Activated CD4-positive, alpha-beta T cell treated with anti-CD3 and anti-CD28 coated beads, Interleukin-10, Interleukin-2, amounts not matched to agents 100 ng/mL and 50 ng/mL, durations not matched to agents 16 hours and 8 hours (primary cell): ENCODE measurements at places on chromosomes 7 and 10.
A peak's percentile ranks its signal among the peaks of the same experiment; 100 is the strongest.

DNA sequence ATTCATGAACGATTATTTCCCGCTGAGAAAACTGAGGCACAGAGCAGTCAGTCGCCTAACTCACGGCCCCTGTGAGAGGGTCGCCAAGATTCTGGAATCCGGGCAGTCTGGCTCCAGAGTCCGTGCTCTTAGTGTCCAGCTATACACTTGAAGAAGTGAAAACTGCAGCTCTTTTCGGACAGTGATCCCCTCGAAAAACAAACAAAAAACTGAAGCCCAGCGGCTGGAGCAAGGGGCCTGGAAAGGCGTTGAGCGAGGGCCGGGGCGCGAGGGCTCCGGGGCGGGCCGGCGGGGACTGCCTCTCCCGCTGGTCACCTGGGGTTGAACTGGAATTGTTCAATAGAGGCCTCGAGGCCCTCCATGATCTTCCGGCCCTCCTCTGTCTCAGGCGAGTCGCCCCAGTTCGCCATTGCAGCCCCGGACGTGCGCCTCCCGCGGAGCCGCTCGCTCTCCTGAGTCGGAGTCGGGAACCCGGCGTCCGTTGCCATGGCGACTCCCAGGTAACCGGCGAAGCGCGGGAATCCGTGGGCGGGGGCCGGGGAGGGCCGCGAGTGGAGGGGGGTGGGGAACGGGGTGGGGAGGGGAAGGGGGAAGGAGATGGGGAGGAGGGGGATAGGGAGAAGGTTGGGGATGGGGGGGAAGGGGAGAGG is 881 bp downstream of the C10orf67 start:
- DNase-seq, result peak; percentile 69

DNA sequence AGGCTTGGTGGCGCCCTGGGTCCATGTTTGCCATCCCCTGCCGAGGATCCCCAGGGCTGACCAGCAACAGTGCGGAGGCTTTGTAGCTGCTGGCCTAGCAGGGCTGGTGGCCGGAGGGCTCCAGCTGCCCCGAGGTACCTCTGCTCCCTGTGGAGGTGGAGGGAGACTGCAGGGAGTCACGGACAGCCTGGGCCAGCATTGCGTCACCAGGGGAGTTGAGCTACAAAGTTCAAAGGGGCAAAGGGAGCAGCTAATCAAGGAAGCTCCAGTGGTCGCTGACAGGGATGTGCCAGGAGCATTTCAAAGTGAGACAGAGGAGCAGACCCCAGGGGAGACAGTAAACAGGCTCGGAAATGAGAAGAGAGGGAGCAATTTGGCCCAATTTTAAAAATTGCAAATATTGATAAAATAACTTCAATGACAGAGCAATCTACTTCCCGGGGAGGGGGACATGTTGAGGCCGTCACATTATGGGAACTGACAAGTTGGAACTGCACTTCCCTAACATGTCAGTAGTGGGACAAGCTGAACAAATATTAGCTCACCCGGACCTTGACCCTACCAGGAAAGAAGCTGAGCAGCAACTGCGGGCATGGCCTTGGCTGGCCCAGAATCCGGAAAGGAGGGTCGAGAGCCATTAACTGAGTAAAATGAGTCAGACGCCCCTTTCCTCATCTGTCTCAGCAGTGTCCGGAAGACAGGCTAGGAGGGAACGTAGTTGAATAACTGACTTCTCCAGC is 39.4 kb downstream of the BTBD16 start:
- DNase-seq, result no peak

DNA sequence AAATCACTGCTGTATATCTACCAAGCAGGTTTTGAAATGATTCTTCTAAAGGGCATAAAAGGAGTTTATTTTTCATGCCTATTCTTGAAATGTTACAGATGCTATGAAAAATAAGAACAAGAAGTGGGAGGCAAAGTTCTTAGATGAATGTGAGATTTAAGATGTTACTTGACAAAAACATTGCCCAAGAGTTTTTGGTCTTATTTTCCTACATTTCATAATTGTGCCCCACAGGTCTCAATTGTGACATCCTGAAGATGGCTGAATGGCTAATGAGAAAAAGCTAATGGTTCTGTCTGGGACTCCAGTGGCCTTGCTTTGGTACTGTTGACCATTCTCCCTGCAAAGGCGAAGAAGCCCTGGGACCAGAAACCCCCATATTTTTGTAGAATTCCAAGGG is 43.0 kb upstream of the IFRD1 start:
- no peak for DNase-seq

DNA sequence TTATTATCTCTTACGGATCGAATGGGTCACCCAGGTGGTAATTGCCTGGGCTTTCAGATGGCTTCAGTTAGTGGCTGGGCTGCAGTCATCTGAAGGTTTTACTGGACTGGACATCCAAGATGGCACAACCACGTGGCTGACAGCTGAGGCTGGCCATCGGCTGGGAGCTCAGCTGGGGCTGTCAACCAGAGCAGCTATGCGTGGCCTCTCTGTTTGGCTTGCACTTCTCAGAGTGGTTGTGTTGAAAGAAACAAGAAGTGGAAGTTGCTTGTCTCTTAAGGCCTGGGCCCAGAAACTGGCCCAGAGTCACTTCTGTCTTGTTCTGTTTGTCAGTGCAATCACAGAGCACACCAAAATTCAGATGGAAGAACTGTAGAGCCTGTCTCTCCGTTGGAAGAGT is 5.7 kb upstream of the GDI2 start:
- no peak for DNase-seq

- DNase-seq, result peak; percentile 50
Measured at GRCh38 chr7:116500078-116500853, 728 bp downstream of the CAV2 start.
